NCI-H1436 treated with DMSO at 0.1 percent for 48 hours (cell line): ENCODE measurements at places on chromosomes 1 and 21.

DNA sequence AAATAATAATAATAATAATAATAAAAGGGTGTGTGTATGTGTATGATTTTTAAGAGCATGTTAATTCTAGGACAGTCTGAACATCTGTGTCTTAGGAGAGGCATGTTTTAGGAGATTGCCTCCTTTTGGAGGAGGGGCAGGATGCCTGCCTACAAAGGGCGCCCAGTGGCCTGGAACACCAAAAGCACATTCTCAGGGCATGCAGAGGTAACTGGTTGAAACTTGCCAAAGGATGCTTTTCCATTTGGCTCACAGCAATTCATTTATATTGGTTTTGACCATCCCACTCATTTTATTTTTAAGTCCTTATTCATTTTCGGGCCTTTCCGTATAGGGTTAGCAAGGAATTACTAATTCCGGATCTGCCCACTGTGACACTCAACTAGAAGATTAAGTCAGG lies 21.1 kb upstream of the LAMC2 start:
- DNase-seq = no peak

- DNase-seq = no peak
These were observed 11.0 kb downstream of the RIT1 start for GRCh38 chr1:155900161-155900560.

GRCh38 chr1:2087766-2088165 lies 37.6 kb downstream of the PRKCZ start:
- DNase-seq = no peak

GRCh38 chr1:910881-911721 lies 12.6 kb upstream of the SAMD11 start:
- DNase-seq = no peak

DNA sequence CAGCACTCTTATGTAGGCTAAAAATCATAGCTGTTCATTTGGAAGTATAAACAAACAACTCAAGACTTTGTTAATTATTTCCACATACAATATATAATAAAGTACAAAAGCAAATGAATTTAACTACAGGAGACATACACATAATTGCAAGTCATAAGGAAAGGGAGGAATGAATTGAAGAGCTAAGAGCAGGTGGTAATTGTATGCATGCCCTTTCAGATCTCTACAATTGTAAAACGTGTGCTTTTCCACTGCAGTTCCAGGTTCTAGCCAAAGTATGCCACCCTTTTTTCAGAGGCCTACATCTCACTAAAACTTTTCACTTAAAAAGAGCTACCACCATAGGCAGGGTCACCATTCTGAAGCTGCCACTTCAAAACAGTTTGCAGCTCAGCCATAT lies 42.8 kb upstream of the HP1BP3 start:
- DNase-seq = no peak

DNA sequence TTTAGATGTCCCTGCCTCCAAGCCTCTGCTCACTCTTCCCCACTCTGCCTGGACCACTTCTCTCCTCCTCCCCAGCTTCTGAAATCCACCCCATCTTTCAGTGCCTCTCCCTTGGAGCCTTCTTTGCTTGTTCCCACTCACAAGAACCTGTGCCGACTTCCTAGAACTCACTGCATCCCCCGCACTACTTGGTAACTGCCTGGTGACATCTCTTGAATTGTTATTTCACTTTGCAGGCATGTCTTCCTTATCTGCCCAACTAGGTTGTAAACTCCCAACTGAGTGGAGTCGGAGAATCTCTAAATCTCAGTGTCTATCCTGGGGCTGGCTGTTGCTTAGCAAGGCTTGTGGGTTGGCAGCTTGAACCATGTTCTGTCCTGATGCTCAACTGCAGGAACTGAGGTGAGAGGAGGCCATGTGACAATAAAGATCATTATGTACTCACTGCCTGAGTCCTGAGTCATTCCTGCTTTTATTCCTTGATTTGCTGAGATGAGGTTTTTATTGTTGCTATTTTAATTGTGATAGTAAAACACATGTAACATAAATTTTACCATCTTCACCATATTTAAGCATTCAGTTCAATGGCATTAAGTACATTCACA lies 3.9 kb downstream of the KPRP start:
- DNase-seq = no peak

DNA sequence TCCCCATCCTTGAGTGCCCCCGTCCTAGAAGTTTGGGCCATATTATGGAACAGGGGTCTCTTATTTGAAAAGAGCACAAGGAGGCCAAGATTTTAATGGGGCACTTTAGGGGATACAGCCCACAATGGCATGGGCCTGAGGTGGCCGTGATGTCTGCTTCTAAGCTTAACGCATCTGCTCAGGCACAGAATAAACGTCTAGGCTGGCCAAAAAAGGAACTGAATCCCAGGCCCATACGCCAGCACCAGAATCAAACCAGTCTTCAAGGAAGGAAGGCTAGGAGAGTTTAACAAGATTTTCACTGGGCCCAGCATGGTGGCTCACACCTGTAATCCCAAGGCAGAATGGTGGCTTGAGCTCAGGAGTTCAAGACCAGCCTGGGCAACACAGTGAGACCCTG lies 9.2 kb upstream of the SARS1 start:
- no peak for DNase-seq

DNA sequence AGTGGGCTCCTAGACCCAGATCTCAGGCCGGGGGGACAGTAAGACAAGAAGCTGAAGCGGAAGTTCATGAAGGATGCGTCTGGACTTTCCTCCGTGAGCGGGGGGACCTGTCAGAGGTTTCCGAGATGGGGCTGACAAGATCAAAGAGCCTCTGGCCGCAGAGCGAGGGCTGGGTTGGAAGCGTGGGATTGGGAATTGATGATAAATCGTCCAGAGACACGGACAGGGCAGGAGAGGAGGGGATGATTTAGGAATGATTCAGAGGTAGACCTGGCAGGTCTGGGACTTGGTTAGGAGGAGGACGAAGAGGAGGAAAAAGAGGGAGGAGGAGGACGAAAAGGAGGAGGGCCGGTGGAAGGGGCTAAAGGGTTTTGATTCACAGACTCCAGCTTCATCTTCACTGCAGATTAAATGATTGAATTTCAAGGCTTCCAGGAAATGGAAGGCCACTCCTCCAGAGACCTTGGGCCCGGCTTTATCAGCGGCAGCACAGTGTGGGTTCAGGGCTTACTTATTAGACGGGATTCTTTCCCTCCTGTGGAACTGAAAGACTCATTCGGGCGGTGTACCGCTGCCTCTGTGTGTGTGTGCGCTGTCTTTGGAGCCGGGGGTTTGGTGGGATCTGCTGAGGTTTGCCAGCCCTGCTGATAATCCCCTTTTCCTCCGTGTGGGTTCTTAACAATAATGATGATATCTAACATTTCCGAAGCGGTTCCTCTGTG lies 85.7 kb upstream of the SLC45A1 start:
- no peak for DNase-seq

DNA sequence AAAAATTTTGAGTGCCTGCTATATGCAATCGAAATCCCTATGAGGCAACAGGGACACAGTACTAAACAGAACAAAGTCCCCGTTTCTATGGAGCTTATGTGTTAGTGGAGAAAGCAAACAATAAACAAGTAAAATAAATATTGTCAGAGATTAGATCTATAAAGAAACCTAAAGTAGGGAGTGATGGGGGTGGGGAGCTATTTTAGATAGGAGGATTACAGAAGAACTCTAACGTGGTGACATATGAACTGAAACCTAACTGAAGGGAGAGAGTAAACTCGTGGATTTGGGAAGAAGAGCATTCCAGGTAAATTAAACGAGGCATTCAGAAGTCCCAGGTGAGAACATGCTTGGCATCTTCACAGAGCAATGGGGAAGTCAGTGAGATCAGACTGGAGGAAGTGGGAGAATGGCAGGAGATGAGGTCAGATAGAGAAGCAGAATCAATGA lies 154.5 kb downstream of the DENND1B start:
- no peak for DNase-seq

- DNase-seq = no peak
These were observed 16.4 kb downstream of the ECHDC2 start for GRCh38 chr1:52904927-52905698.

DNA sequence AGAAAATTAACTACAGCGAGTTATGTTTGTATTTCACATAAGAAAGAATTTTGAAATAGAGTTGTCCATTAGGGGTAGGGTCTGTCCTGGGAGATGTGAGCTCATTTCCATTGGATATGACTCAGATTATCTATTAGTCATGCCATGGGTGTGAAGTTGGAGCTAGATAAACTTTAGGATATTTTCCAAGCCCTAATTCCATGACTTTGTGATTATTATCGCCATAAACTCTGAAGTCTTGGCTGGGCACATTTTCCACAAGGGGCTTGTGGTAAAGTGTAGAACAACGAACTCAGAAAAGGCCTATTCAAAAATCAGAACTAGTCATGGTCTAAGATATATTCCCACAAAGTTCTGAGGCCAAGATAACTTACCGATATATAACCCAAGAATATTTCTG lies 396.6 kb downstream of the DPYD start:
- no peak for DNase-seq
